ENCODE measurements at places on chromosomes 11 and 22. TPM values are rescaled to one million over a fixed set of nuclear protein-coding genes. Genes with fewer than 3 reads are reported as not detected.

DNA sequence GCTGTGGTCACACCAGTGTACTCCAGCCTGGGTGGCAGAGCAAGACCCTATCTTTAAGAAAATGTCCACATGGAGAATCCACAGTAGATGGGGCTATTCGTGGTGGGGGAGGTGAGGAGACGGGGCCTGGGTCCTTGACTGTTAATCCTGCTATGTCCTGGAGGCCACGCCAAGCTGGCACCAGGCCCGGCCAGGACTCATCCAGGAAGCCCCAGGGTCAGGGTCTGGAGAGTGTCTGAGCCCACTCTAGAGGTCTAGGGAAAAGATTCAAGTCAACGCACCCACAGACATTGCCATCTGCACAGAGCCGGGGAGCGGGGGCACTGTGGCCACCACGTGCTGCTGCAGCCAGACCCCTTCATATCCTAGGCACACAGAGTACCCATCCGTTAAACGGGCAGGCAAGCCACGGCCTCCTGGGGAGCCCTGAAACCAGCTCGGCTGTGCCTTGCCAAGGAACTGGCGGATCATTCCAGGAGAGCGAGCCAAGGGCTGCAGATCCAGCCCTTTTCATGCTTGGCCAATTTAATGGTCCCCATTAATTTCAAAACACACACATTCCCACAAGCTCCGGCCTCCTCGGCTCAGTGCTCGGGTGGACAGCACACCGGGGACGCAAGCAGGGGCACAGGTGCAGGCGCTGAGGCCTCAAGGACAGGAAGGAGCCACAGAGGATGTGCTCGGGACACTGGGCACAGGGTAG, 24.7 kb downstream of the MACROD1 start:
- DNase-seq = no peak
- no peak overlapping the region for H3K27ac ChIP-seq
- no peaks in the 10 kb centered on the region for H3K36me3 ChIP-seq
- H3K4me1 ChIP-seq = no peaks in the 10 kb centered on the region
- H3K4me3 ChIP-seq = no peak overlapping the region

The SYCE3 gene
- total RNA-seq = not detected

- no peak overlapping the region for H3K4me3 ChIP-seq
- no peaks in the 10 kb centered on the region for H3K4me1 ChIP-seq
- no peaks in the 10 kb centered on the region for H3K27me3 ChIP-seq
- DNase-seq = no peak
Measured at GRCh38 chr11:6646918-6647679, 8.5 kb downstream of the DCHS1 start.

- H3K27ac ChIP-seq = no peak overlapping the region
- H3K4me1 ChIP-seq = no peaks in the 10 kb centered on the region
- no peak for DNase-seq
- H3K27me3 ChIP-seq = no peaks in the 10 kb centered on the region
- H3K36me3 ChIP-seq = no peaks in the 10 kb centered on the region
Measured at GRCh38 chr11:92552942-92553341, 328.3 kb downstream of the FAT3 start.

GRCh38 chr11:35563484-35564244, 38.2 kb upstream of the PAMR1 start:
- no peaks in the 10 kb centered on the region for H3K4me1 ChIP-seq
- DNase-seq = no peak
- no peak overlapping the region for H3K4me3 ChIP-seq
- H3K36me3 ChIP-seq = no peaks in the 10 kb centered on the region
- no peaks in the 10 kb centered on the region for H3K27me3 ChIP-seq
- no peak overlapping the region for H3K27ac ChIP-seq

The OR4D5 gene
- 1.9 TPM for total RNA-seq

DNA sequence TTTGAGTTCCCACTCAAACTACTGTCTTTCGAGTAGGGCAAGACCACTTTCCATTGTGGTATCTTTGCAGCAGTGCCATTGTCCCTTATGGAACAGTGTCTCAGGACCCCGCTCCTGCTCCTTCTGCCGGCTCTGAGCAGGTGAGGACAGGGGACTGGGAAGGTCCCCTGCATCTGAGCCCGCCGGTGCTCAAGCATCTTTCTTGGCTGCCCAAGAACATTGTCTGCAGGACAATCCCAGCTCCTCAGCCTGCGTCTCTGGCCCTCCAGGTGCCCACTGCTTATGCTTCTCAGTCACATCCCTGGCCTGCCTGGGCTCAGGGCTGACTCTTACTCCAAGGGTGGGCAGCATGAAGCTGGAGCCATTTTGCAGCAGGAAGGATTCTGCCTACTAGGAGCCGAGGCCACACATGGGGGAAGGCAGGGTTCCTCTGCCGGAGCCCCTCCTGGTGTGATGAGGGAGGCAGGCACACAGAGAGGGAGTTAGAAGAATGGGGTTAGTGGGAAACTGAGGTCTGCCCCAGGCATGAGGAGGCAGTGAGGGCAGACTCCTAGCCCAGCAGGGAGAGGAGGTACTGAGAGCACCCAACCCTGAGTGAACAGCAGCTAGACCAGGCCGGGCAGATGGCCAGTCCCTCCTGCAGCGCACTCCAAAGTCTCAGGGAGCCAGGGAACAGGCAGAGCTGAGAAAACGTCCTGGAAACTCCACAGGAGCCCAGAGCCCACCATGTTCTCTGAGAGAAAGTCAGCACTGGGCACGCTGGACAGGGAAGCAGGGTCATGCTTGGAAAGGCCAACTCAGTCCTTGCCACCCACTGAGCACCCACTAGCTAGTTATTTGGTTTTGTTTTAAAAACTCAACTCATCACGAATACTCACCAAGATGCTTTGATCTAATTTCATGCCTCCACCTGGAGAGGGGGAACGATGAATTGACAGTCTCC, 7.5 kb upstream of the PPARA start:
- H3K4me1 ChIP-seq = no peaks in the 10 kb centered on the region
- no peaks in the 10 kb centered on the region for H3K36me3 ChIP-seq
- DNase-seq = no peak
- no peak overlapping the region for H3K27ac ChIP-seq

DNA sequence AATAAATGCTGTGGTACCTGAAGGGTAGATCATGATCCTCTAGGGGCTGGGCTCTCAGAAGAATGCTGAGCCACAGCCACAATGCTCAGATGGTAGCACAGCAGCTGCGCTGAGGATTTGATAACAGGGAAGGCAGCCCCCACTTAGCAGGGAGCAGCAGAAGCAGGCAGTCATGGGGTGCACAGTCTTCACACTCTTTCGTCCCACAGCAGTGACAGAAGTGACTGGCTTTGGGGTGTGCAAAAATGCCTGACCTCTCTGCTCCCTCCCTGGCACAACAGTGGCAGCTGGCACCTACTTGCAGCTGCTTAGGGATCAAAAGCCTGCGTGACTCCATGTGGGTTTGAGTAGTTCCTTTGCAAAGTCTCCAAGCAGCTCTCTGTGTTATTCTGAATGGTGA, 1349.8 kb upstream of the RAG2 start:
- no peak overlapping the region for H3K4me3 ChIP-seq
- no peak for DNase-seq
- H3K4me1 ChIP-seq = no peaks in the 10 kb centered on the region
- no peaks in the 10 kb centered on the region for H3K27me3 ChIP-seq
- H3K36me3 ChIP-seq = no peaks in the 10 kb centered on the region
- no peak overlapping the region for H3K27ac ChIP-seq

The OAF gene
- total RNA-seq = 88.3 TPM

- peaks cover 26% of the 10 kb centered on the region for H3K36me3 ChIP-seq
- H3K4me1 ChIP-seq = peaks cover 12% of the 10 kb centered on the region
- no peak overlapping the region for H3K4me3 ChIP-seq
- H3K27me3 ChIP-seq = no peaks in the 10 kb centered on the region
- peak overlapping the region; percentile 57 for H3K27ac ChIP-seq
Measured at GRCh38 chr22:42604403-42604802, 10.3 kb downstream of the POLDIP3 start.

DNA sequence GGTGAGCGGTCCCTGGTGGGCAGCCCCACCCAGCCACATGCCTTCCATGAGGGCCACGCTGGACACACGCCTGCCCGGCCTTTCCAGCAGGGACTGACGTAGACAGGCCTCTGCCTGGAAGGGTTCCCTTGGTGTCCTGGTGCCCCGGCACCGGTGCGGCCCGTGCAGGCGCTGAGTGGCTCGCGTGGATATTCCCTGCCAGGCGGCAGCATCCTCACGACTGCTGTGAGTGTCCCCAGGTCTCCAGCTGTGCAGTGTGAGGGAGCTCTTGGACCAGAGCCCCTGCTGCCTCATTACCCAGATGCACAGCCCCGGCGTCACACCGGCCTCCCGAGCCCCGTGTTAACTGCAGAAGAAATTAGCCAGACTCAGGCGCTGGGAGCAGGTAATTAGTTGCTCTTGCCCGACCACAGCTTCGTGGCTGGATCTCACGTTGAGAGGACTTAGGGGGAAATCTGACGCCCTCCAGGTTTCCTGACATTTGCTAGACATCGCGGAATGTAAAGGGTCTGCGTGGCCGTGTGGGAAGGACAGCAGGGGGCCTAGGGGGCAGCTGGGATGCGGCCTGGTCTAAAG, 1196.3 kb downstream of the BRD1 start:
- DNase-seq = no peak
- no peaks in the 10 kb centered on the region for H3K36me3 ChIP-seq
- no peaks in the 10 kb centered on the region for H3K4me1 ChIP-seq
- no peaks in the 10 kb centered on the region for H3K27me3 ChIP-seq
- no peak overlapping the region for H3K27ac ChIP-seq

DNA sequence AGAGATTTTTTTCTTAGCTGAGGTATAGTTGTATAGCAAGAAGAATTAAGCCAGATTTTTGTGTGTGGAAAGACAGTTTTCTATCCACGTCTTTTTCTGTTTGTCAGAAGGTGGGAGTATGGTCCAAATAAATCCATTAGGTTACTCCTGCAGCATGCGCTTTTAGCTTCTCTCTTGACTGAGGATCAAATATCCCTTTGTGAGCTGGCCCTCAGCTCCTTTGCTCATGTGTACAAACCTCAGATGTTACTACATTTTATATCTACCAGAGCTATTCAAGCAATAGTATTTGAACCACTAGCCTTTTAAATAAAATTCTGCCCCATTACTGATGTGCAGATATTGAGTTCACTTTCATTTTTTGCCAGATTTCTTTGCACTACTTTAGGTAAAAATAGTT, 8.8 kb upstream of the SIDT2 start:
- no peak overlapping the region for H3K4me3 ChIP-seq
- DNase-seq = no peak
- H3K27me3 ChIP-seq = no peaks in the 10 kb centered on the region
- H3K4me1 ChIP-seq = no peaks in the 10 kb centered on the region
- peaks cover 39% of the 10 kb centered on the region for H3K36me3 ChIP-seq

DNA sequence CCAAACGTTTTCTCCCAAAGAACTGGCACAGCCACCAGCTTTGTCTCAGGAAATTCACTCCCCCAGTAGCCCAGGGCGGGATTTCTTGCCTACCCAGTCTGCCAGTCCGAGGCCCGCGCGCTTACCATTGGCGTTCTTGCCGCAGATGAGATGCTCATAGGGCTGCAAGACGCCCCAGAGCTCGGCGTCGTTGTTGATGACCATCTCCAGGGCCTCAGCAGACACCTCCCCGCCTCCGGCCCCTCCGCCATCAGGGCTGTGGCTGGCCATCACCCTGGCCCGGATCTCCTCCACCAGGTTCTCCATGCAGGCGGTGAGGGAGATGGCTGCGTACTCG, 1.3 kb downstream of the ABTB2 start:
- peak overlapping the region; percentile 47 for H3K4me3 ChIP-seq
- H3K27me3 ChIP-seq = no peaks in the 10 kb centered on the region
- H3K36me3 ChIP-seq = no peaks in the 10 kb centered on the region
- peaks cover 6% of the 10 kb centered on the region for H3K4me1 ChIP-seq

DNA sequence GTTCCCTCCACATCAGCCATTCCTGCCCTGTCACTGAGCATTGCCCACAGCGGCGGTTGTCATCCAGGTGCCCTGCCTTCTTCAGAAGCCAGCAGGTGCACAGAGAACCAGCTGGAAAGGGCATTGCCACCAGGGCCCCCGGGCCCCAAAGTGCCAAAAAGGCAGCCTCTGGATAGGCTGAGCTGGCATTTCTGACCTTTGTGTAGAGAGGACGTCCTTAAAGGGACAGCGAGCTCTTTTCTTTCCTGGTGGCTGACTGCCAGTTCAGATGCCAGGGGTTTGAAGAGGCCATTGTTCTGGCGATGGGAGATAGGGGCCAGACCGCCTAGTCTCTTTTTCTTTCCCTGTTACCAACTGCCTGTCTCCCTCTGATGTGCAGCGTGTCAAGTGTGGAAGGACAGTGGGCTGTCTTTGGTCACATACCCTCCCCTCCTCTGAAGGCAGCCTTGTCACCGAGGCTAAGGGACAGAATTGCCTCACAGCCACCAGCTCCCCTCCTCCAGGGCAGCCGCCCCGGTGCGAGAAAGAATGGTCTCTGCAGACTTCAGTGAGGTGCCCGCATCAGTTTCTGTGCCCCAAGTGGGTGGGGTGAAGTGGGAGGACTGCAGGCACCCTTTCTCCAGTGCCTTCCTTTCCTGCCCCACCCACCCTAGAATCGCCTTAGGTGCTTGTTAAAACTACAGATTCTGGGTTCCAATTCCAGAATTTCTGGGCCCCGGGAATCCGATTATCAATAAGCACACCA, 109.6 kb downstream of the SCN3B start:
- DNase-seq = no peak
- no peaks in the 10 kb centered on the region for H3K36me3 ChIP-seq
- H3K4me3 ChIP-seq = no peak overlapping the region
- H3K27me3 ChIP-seq = no peaks in the 10 kb centered on the region
- no peak overlapping the region for H3K27ac ChIP-seq
- H3K4me1 ChIP-seq = no peaks in the 10 kb centered on the region

The SLC17A6 gene
- total RNA-seq = 0.12 TPM

GRCh38 chr11:15216678-15217077, 102.0 kb downstream of the INSC start:
- H3K4me3 ChIP-seq = no peak overlapping the region
- no peaks in the 10 kb centered on the region for H3K27me3 ChIP-seq

DNA sequence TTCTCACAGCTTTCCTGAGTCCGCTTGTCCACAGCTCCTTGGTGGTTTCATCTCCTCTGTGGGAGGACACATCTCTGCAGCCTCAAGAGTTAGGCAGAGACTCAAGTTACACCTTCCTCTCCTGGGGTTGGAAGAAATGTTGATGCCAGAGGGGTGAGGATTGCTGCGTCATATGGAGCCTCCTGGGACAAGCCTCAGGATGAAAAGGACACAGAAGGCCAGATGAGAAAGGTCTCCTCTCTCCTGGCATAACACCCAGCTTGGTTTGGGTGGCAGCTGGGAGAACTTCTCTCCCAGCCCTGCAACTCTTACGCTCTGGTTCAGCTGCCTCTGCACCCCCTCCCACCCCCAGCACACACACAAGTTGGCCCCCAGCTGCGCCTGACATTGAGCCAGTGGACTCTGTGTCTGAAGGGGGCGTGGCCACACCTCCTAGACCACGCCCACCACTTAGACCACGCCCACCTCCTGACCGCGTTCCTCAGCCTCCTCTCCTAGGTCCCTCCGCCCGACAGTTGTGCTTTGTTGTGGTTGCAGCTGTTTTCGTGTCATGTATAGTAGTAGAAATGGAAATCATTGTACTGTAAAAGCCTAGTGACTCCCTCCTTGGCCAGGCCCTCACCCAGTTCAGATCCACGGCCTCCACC, 11.7 kb downstream of the RASD2 start:
- H3K27me3 ChIP-seq = no peaks in the 10 kb centered on the region
- DNase-seq = no peak
- H3K27ac ChIP-seq = no peak overlapping the region
- H3K4me3 ChIP-seq = no peak overlapping the region
- H3K4me1 ChIP-seq = no peaks in the 10 kb centered on the region

GRCh38 chr11:69867076-69868005, 48.1 kb upstream of the FGF3 start:
- no peak for DNase-seq
- H3K4me3 ChIP-seq = no peak overlapping the region
- no peaks in the 10 kb centered on the region for H3K4me1 ChIP-seq
- no peak overlapping the region for H3K27ac ChIP-seq
